Stimulated activated naive CD4-positive, alpha-beta T cell treated with Interleukin-2 at 50 U/mL for 16 hours (primary cell): ENCODE measurements at places on chromosomes 1 and 21.

DNA sequence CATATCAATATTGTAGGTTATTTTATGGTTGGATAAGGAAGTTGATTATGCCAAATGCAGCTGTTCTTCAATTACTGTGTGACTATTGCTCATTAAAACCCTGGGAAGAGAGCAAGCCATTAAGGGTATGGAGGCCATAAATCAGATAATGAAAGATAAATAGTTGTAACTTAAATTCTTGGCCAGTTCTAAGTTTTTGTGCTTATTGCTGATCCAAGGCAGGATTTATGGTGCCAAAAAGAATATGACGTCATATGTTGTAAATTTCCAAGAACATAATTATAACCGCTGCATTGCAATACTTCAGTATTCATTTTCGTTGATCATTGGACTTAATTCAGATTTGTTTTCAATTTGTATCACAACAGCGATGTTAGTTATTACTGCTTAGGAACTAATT is 211.6 kb downstream of the LRRC40 start:
- DNase-seq, result no peak

- no peak for DNase-seq
Measured at GRCh38 chr1:53559391-53559815, 100.2 kb downstream of the DMRTB1 start.

DNA sequence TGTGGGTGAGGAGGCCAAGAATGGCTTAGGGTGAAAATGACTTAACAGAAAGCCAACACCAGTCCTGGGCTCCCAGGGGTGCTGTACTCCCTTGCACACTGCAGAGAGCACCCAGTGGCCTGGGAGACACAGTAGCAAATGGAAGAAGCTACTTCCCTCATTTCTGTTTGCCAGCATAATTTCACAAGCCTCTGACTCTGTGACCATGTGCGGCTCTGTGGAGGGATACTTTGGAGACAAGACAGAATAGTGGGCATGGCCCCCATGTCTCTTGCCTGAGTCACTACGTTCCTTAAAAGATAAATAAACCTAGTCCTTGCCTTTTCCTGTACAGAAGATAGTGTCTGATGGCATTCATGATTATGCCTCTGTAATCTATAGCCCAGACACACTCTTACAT is 38.1 kb downstream of the TRIM62 start:
- DNase-seq, result no peak

- DNase-seq, result no peak
Measured at GRCh38 chr1:81201779-81202178, 599.0 kb upstream of the ADGRL2 start.

DNA sequence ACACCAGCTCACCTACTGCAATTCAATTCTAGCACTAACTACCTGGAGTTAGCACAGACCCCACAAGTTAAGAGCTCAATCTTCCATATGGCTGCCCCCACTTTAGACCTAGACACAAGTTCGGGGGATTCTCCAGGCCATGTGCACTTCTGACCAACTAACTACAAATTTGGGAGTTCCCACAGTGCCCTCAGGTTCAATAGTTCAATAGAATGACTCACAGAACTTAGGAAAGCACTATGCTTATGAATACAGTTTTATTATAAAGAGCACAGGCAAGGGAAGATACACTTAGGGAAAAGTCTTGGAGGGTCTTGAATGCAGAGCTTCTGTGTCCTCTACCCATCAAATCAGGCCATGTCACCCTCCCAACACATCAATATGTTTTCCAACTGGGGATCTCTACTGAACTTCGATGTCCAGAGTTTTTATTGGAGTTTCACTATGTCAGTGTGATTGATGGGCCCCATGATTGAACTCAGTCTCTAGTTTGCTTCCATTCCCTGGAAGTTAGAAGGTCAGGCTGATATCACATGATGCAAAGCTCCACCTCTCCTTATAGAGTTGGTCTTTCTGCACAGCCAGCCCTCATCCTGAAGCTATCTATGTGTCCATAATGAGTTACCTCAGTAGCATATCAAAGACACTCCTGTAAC is 46.1 kb downstream of the RAVER2 start:
- no peak for DNase-seq

GRCh38 chr1:9181990-9182783 is 52.4 kb upstream of the H6PD start:
- DNase-seq, result no peak

- no peak for DNase-seq
Measured at GRCh38 chr1:116164604-116165368, 53.6 kb downstream of the MAB21L3 start.

- DNase-seq, result no peak
Measured at GRCh38 chr21:16133248-16133647, 403.5 kb downstream of the USP25 start.
